ENCODE measurements at places on chromosomes 7 and 10.

- peak; percentile 27 for DNase-seq
- no peaks in the 10 kb centered on the region for H3K36me3 ChIP-seq
Measured at GRCh38 chr7:101017064-101017777, 2.7 kb upstream of the MUC17 start.

GRCh38 chr10:61878740-61879068 is 22.8 kb upstream of the ARID5B start:
- DNase-seq = no peak
- H3K27me3 ChIP-seq = no peaks in the 10 kb centered on the region
- H3K27ac ChIP-seq = no peak overlapping the region
- H3K4me3 ChIP-seq = no peak overlapping the region

- peak overlapping the region; percentile 93 for H3K4me3 ChIP-seq
- no peaks in the 10 kb centered on the region for H3K27me3 ChIP-seq
- peaks cover 45% of the 10 kb centered on the region for H3K4me1 ChIP-seq
- DNase-seq = no peak
Measured at GRCh38 chr10:97686301-97686961, 610 bp downstream of the AVPI1 start.

DNA sequence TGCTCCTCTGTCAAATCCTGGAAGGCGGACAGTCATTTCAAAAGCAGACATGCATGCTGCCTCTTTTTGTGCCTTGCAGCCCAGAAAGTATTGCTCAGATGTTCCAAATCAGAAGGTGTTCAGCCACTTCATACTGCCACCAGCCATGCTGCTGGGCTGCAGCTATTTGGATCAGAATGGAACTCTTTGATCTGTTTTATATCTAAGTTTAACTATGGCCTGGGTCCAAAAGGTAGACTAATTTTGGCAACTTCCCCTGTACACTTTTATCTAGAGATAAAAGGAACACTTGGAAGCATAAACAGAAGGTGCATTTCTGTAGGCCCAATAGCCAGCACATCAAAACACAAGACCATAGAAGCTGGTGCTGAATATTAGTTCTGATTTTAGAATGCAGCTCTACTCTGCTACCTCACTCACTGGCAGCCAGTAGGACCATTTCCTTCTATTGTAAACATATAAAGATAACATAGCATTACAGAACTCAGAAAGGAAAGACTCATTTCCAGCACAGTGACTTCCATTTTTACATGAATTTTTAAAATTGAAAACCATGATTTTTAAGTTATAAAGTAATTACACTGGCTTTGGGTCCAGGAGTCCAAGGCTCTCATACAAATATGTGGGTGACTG is 143.1 kb upstream of the CAV2 start:
- no peak for DNase-seq
- H3K27ac ChIP-seq = peak overlapping the region; percentile 88
- no peak overlapping the region for H3K4me3 ChIP-seq

- peaks cover 54% of the 10 kb centered on the region for H3K36me3 ChIP-seq
- no peak overlapping the region for H3K4me3 ChIP-seq
- H3K27ac ChIP-seq = no peak overlapping the region
- H3K27me3 ChIP-seq = no peaks in the 10 kb centered on the region
Measured at GRCh38 chr7:762885-763284, 35.8 kb upstream of the PRKAR1B start.

GRCh38 chr7:15652776-15653290 is 33.6 kb downstream of the MEOX2 start:
- H3K27ac ChIP-seq = no peak overlapping the region
- no peaks in the 10 kb centered on the region for H3K36me3 ChIP-seq
- peaks cover 2% of the 10 kb centered on the region for H3K4me1 ChIP-seq
- DNase-seq = no peak
- H3K27me3 ChIP-seq = no peaks in the 10 kb centered on the region

DNA sequence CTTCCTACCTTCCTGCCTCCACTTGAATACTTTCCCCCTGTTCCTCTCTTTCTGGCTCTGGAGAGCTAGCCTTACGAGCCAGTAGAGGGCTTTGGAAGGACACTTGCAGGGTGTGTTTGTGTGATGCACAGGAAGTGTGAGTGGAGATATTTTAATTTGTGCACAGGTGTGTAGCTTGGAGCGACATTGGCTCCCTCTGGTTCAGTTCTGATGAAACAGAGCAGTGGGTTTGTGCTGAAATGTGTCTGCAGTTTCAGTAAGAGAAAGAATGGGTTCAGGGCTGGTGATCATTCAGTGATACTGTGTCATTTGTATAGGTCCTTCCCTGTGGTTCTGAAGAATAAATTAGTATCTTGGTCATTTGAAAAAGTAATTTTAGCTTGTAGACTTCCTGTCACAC is 86.9 kb downstream of the SND1 start:
- H3K27ac ChIP-seq = no peak overlapping the region
- no peaks in the 10 kb centered on the region for H3K27me3 ChIP-seq
- no peak overlapping the region for H3K4me3 ChIP-seq
- no peaks in the 10 kb centered on the region for H3K4me1 ChIP-seq
- DNase-seq = no peak

- no peak for DNase-seq
- no peaks in the 10 kb centered on the region for H3K27me3 ChIP-seq
- no peak overlapping the region for H3K4me3 ChIP-seq
- H3K4me1 ChIP-seq = no peaks in the 10 kb centered on the region
Measured at GRCh38 chr10:28366994-28367393, 64.1 kb upstream of the MPP7 start.

- no peaks in the 10 kb centered on the region for H3K4me1 ChIP-seq
- no peak overlapping the region for H3K27ac ChIP-seq
Measured at GRCh38 chr7:1922870-1923236, 252.8 kb downstream of the ELFN1 start.

GRCh38 chr10:103839872-103840739 is 15.3 kb downstream of the SH3PXD2A start:
- no peaks in the 10 kb centered on the region for H3K36me3 ChIP-seq
- peaks cover 26% of the 10 kb centered on the region for H3K4me1 ChIP-seq
- DNase-seq = no peak
- H3K27ac ChIP-seq = no peak overlapping the region

GRCh38 chr10:122515588-122516231 is 44.8 kb upstream of the DMBT1 start:
- H3K27ac ChIP-seq = no peak overlapping the region
- no peaks in the 10 kb centered on the region for H3K4me1 ChIP-seq
- H3K27me3 ChIP-seq = no peaks in the 10 kb centered on the region

GRCh38 chr7:130791746-130792145 is 57.7 kb upstream of the KLF14 start:
- H3K36me3 ChIP-seq = no peaks in the 10 kb centered on the region
- no peaks in the 10 kb centered on the region for H3K4me1 ChIP-seq
- no peak for DNase-seq
- no peaks in the 10 kb centered on the region for H3K27me3 ChIP-seq
- H3K27ac ChIP-seq = no peak overlapping the region

DNA sequence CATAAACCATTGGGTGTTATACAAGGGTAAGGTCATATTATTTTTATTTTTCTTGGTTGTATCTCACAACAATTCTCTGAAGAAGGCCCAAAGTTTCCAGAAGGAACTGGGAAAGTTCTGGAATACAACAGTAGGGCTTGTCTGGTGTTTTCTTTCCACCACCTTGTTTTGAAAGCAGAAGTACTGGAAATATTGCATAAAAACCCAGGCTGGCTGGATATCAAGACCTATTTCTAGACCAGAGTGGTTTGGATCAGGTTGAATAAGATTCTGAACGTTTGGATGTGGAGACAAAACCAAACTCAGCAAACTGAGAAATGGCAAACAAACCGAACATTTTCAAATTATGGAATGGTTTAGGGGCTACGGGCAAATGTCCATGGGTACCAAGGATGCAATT is 182.6 kb upstream of the FZD8 start:
- no peak overlapping the region for H3K4me3 ChIP-seq
- peak overlapping the region; percentile 77 for H3K27ac ChIP-seq
- H3K36me3 ChIP-seq = no peaks in the 10 kb centered on the region
- peaks cover 9% of the 10 kb centered on the region for H3K4me1 ChIP-seq
- no peaks in the 10 kb centered on the region for H3K27me3 ChIP-seq
- no peak for DNase-seq

- no peaks in the 10 kb centered on the region for H3K27me3 ChIP-seq
- DNase-seq = no peak
- H3K4me3 ChIP-seq = no peak overlapping the region
Measured at GRCh38 chr7:108724251-108725100, 154.8 kb downstream of the DNAJB9 start.

GRCh38 chr7:150341263-150342120 is at the start of gene RARRES2:
Gene RARRES2, minus strand, starts transcription at chr7:150341629. Its CDS starts 1,020 bp downstream, at chr7:150340609.
- peak within 1 kb of the TSS; percentile 63 for H3K27ac ChIP-seq
- peak within 1 kb of the TSS; percentile 51 for H3K4me3 ChIP-seq
- H3K27me3 ChIP-seq = no peaks in the 10 kb centered on the region
- H3K36me3 ChIP-seq = no peaks in the 10 kb centered on the region

DNA sequence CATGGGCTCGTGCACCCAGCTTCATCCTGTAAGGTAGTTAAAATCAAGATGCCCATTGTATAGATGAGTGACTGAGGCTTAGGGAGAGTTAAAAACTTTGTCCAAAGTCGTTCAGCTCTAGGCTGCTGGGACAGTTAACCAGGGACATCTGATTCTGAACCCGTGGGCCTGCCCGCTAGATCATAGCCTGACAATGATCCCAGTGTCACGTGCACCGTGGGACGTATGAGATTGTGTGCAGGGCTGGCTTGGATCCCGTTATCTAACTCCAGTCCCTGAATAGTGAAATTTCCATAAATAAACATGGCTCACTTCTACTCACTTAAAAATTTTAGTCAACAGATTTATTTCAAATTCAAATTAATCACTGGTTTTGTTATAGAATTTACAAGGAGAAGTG is 24.9 kb downstream of the C10orf120 start:
- H3K36me3 ChIP-seq = no peaks in the 10 kb centered on the region
- no peaks in the 10 kb centered on the region for H3K4me1 ChIP-seq
- H3K27ac ChIP-seq = no peak overlapping the region
- no peak for DNase-seq
- no peak overlapping the region for H3K4me3 ChIP-seq
- H3K27me3 ChIP-seq = no peaks in the 10 kb centered on the region

DNA sequence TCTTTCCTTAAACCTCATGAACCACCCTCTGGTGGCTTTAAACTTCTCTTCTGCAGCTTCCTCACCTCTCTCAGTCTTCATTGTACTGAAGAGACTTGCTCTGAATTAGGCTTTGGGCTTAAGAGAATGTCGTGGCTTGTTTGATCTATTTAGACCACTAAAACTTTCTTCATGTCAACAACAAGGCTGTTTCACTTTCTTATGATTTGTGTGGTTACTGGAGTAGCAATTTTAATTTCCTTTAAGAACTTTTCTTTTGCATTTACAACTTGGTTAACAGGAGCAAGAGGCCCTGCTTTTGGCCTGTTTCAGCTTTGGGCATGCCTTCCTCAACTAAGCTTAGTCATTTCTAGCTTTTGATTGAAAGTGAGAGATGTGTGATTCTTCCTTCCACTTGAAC is 38.1 kb upstream of the CDHR3 start:
- no peaks in the 10 kb centered on the region for H3K4me1 ChIP-seq
- H3K36me3 ChIP-seq = peaks cover 11% of the 10 kb centered on the region
- no peak for DNase-seq
- H3K27ac ChIP-seq = no peak overlapping the region
- H3K27me3 ChIP-seq = no peaks in the 10 kb centered on the region

- H3K4me1 ChIP-seq = peaks cover 46% of the 10 kb centered on the region
- no peaks in the 10 kb centered on the region for H3K36me3 ChIP-seq
- no peak overlapping the region for H3K4me3 ChIP-seq
Measured at GRCh38 chr10:69736886-69737641, 64.6 kb upstream of the COL13A1 start.

- H3K4me3 ChIP-seq = no peak overlapping the region
- no peak for DNase-seq
- no peaks in the 10 kb centered on the region for H3K4me1 ChIP-seq
Measured at GRCh38 chr10:106175760-106176377, 988.6 kb downstream of the SORCS1 start.

DNA sequence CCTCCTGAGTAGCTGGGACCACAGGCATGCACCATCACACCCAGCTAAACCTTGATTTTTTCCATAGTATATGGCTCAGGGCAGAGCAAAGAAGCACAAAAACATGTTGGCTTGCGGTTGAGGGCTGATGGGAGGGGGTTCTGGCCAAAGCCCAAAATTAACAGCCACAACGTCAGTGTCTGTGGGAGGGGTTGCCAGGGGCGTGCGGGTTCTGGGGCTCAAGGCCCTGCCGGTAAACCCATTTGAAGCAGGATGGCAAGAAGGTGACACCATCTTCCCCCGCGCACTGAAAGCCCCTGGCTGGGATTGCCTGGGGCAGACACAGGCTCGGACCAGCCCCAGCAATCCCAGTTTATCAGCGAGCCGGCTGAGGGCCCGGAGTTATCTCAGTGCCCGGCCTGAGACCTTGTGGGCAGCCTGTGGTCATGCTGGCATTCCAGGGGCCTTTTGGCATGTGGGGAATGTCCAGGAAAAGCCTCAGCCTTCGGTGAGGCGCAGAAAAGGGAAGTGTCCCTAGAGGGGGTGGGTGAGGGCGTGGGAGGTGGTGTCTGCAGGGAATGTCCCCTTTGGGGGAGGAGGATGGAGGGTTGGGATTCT is 167.7 kb upstream of the TNRC18 start:
- H3K36me3 ChIP-seq = no peaks in the 10 kb centered on the region
- peaks cover 4% of the 10 kb centered on the region for H3K4me1 ChIP-seq
- no peak for DNase-seq

DNA sequence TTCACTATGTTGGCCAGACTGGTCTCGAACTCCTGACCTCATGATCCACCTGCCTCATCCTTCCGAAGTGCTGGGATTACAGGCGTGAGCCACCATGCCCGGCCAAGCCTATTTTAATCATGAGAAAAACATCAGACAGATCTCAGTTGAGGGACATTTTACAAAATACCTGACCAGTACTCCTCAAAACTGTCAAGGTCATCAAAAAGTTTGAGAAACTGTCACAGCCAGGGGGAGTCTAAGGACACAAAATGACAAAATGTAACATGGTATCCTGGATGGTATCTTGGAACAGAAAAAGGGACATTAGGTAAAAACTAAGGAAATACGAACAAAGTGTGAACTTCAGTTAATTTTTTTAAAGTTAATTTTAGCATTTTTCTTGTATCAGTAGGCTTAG is 219.8 kb upstream of the PPP1R3A start:
- no peak overlapping the region for H3K27ac ChIP-seq
- no peaks in the 10 kb centered on the region for H3K4me1 ChIP-seq
- no peak overlapping the region for H3K4me3 ChIP-seq
- no peaks in the 10 kb centered on the region for H3K27me3 ChIP-seq

DNA sequence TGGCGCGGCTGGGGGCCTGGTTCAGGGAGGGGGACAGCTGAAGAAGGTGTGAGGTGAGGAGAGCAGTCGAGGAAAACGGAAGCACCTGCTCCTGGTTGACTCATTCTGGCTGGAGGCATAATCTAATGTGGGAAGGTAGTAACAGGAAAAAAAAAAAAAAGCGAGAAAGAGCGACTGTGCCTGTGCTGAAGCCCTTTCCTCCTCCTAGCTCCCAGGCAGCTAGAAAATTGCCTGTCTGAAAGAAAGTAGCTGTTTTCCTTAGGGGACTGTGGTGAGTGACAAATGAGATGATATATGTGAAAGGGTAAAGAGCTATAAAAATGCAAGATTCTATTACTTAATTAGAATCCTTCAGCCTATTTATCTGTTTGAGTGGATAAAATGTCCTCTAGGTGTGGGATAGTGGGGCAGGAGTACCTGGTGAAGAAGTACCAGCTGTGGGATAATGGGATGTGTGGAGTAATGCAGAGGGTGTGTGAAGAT is 4.9 kb upstream of the MEST start:
- no peak overlapping the region for H3K27ac ChIP-seq
- H3K27me3 ChIP-seq = no peaks in the 10 kb centered on the region
- no peak for DNase-seq
- no peaks in the 10 kb centered on the region for H3K4me1 ChIP-seq
- H3K4me3 ChIP-seq = peak overlapping the region; percentile 58

- H3K36me3 ChIP-seq = no peaks in the 10 kb centered on the region
- no peaks in the 10 kb centered on the region for H3K27me3 ChIP-seq
- no peak for DNase-seq
- no peak overlapping the region for H3K27ac ChIP-seq
Measured at GRCh38 chr10:8137726-8138125, 83.2 kb downstream of the GATA3 start.
